GM23248 (cell line): ENCODE measurements at places on chromosomes 11 and 22.

DNA sequence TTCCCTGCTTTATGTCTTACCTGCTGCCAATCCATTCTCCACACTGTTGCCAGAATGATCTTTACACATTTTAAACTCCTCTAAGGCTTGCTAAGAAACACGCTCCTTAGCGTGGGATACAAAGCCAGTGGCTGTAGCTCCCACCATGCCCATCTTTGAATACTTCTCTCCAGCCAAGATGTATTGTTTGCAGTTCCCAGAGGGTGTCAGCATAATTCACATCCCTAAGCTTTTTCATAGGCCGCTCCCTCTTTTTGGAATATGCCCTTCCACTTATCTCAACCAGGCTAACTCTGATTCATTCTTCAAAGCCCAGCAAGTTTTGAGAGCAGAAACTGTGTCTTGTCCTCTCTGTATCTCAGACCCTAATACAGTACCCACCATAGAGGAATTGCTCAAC lies 8.1 kb upstream of the UPK2 start:
- no peak for DNase-seq

GRCh38 chr11:17692931-17693330 lies 26.4 kb upstream of the MYOD1 start:
- DNase-seq = no peak

GRCh38 chr11:114149689-114150407 lies 90.3 kb downstream of the ZBTB16 start:
- peak; percentile 29 for DNase-seq

DNA sequence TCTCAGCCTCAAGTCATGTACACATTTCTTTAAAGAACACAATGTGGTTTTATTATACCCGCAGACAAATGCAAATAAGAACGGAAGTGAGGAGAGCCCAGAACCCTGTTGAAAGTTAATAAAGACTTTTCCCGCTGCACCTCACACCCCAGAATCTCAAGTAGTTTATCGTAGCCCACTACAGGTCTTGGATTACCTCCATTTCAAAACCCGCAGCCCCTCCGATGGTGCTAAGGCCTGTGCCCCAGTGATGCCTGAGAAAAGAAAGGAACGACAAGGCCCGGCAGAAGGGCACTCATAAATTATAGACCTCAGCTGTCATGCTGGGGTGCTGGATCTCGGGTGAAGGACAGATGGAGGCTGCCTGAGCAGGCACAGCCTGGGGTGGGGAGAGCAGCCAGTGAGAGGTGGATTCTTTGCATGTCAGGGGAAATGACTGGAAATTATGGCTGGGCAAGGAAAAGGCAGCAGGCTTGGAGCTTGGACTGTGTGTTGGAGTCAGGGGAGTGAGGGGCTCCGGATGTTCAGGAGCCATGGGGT lies 354.1 kb downstream of the NTM start:
- no peak for DNase-seq

GRCh38 chr22:33796494-33796893 lies 123.8 kb downstream of the LARGE1 start:
- DNase-seq = no peak

DNA sequence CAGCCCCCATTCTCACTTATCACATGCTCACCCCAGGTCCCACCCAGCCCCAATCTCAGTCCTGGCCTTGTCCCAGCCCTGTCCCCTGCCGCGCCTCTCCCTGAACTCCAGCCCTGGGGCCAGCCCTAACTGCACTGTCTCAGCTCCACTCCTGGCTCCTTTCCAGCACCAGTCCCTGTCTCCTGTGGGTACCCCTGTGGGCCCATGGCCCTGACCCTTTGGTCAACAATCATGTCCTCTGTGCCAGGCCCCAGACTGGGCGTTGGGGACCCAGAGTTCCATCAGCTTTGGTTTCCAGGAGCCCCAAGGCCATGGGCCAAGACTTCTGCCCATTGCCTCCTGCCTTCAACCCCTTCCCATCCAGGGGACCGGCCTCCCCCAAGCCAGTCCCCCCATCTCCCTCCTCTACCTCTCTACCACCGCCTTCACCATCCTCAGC lies 757 bp downstream of the SPI1 start:
- no peak for DNase-seq

- no peak for DNase-seq
These were observed 46.1 kb downstream of the PISD start for GRCh38 chr22:31615940-31616314.

GRCh38 chr22:41397143-41397811 lies 15.5 kb downstream of the TEF start:
- DNase-seq = no peak

DNA sequence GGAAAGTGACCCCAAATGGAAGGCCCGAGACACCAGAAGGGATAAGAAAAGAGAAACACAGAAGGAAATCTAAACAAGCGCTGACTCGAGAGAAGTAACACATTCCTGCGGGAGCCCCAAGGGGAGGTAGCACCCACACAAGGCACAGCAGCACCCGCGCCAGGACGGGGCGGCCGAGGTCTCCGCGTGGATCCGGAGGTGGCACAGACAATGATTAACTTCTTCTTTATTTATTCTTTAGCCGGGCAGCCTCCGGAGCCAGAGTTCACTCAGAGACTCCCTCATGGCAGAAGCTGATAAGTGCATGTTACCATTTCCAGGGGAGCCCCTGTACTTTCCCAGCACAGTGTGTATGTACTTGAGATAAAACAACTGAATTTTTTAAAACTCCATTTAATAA lies 5.1 kb downstream of the TOLLIP start:
- no peak for DNase-seq

DNA sequence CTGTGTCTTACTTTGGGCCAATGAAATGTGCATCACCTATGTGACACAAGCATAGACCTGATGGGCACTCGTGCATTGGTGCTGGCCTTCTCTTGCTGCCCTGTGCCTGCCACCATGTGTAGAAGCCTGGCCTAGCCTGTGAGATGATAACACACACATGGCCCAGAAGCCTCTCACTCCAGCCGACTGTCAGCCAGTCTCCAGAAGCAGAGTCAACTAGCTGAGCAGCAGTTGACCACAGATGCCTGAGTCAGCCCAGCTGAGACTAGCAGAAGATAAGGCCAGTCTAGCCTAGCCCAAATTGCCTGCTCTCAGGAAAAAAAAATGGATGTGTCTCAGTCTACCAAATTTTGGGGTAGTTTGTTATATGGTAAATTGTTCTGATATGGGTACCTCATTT lies 46.2 kb downstream of the CSNK2A3 start:
- DNase-seq = peak; percentile 64

DNA sequence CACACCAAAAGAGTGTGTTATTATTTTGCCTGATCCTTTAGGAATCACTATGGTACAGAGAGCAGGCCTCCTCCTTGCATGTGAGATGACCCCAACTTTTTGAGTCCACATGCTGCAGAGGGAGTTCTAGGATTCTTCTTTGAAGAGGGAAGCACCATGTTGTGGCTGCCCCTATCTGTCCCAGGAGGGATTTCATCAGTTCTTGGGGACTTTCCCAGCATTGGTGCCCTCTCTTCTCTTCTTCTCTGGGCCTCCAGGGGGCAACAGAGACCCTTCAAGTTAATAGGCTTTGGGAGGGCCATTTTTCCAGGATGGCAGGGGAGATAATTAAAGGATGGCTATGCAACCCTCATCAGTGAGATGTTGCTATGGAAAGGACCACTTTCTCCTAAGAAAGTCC lies 3.6 kb downstream of the MMP1 start:
- peak; percentile 62 for DNase-seq

DNA sequence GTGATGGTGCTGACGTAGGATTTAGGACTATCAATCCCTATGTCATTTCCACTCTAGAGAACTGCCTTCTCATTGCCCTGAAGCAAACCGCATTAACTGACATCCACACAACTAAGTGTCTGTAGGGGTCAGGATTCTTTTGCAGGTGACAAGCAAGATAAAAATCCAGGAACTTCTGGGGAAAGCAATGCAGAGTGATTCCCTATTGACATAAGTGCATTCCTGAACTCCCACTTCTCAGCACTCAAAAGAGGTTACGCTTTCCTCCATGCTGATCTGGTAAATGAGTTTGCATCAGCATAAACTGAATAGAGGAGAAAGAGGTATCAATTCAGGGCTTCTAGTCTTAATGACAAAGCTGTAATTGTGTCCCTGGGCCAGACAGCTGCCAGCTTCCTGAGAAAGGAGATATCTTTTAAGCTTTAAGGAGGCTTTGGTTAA lies 224.6 kb upstream of the ISX start:
- no peak for DNase-seq

- no peak for DNase-seq
These were observed 89.6 kb downstream of the AASDHPPT start for GRCh38 chr11:106167085-106167484.

DNA sequence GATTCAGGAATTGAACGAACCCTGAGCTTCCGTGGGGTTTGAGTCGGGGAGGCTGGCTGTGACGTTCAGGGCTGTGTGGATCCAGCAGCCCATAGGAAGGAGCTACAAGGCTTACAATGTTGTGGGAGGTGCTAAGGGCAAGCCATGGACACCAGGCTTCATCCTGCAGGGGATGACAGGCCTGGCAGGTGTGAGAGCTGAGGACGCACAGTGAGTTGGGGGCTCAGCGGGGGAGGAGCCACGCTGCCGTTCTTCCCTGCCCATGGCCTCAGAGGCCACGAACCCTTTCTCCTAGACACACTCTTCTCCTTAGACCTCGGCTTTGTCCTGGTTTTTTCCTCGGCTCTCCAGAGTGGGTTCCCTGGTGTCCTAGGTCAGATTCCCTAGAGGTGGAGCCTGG lies 113.3 kb upstream of the SLC22A12 start:
- no peak for DNase-seq

GRCh38 chr22:23388517-23388890 lies 191.6 kb downstream of the IGLL1 start:
- no peak for DNase-seq

DNA sequence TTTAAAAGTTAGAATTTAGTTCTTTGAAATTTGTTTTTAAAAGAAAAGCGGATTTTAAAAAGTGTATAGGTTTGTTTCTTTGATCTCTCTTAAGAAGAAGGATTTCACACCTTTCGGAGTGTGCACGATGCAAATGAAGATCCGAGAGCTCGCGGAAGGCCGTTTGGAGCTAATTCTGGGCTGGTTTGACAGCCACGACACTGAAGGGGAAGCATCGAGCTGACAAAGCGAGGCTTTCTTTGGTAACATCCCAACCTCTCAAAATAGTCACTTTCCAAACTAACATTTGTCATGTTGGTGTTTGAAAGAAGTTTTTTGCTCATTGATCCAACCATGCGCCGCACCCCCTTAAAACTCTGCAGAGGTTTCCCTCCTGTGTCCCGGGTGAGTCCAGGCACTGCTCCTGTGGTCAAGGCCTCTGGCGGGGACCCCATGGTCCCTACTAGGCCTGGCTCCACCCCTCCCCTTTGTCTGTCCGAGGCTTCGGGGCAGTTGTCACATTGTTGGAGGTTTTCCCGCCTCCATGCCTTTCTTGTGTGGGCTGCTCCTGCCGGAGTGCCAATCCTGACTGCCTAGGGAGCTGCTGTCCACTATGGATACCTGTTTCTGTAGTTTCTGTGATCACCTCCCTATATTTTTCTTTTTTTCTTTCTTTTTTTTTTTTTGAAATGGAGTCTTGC lies 39.7 kb downstream of the MPPED1 start:
- no peak for DNase-seq

DNA sequence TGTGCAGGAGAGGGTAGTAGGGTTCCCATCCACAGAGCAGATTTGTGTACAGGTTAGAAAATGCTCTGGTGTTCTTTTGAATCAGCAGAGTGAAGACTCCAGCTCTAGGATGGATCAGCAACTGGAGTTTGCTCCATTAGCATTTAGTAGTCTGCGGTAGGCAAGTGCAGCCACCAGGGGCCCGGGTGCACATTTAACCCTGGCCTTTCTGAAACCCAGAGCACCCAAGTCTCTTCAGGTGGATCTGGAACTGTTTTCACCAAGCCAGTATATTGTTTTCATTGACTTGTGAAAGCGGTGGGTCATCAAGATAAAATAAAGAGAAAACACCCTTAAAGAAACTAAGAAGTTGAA lies 100.8 kb upstream of the CLPB start:
- peak; percentile 51 for DNase-seq

- DNase-seq = no peak
These were observed 1.6 kb upstream of the CSTF3 start for GRCh38 chr11:33162831-33163230.

DNA sequence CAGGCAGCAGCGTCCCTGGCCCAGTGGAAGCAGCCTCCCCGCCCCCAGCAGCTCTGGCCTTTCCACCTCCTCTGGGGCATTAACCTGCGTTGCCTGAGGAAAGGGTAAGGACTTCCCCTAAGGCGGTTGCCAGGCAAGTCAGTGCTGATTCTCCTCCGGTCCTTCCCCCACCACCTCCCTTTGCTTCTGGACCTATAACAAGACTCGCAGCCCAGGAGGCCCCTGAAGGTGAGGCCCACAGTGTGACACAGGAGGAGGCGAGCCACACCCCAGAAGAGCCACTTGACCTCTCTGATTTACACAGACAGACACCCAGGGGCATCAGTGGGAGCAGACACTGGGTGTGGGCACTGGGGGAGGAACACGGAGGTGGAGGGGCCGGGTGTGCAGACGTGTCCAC lies 35.4 kb downstream of the ASCL2 start:
- no peak for DNase-seq

- no peak for DNase-seq
These were observed 5.8 kb downstream of the MYOD1 start for GRCh38 chr11:17725174-17725573.

GRCh38 chr11:107478922-107479321 lies 21.3 kb upstream of the CWF19L2 start:
- DNase-seq = no peak

- DNase-seq = peak; percentile 56
These were observed 98.6 kb upstream of the BLID start for GRCh38 chr11:122214567-122214966.

DNA sequence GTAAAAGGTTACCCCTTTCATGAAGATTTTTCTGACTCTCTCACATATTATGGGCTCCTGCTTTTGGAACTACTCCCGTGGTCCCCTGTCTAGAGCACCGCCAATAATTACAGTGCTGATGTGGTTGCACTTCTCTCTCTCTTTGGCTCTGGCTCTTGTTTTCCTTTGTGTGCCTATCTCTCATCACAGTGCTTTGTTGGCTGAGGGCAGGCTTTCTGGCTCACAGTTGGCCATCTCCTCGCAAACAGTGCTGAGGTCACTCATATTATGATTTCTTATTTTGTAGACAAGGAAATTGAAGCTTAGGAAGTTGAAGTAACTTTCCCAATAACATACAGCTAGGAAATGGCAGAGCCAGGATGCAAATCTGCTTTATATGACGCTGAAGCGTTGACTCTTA lies 192.5 kb downstream of the DDX10 start:
- DNase-seq = no peak

GRCh38 chr11:45918962-45919675 lies 1.4 kb upstream of the PEX16 start:
- no peak for DNase-seq

- DNase-seq = no peak
These were observed 306.7 kb downstream of the SOX6 start for GRCh38 chr11:16049611-16050010.

GRCh38 chr11:115745066-115745465 lies 240.9 kb upstream of the CADM1 start:
- DNase-seq = no peak

GRCh38 chr11:69551963-69552362 lies 70.5 kb downstream of the LINC01488 start:
- DNase-seq = no peak
